ENCODE measurements at places on chromosomes 16 and 17.

DNA sequence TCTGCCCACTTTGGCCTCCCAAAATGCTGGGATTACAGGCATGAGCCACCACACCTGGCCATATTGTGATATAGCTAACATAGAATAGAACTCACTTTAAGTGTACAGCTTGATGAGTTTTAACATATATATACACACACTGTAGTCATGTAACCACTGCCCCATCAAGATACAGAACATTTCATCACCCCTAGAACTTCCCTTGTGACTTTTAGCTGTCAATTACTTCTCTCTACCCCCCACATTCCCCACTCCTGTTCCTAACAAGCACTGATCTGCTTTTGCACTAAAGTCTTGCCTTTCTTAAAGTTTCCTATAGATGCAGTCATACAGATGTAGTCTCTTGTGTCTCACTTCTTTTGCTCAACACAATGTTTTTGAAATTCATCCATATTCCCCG lies 93.1 kb downstream of the PITPNC1 start:
- DNase-seq = no peak

GRCh38 chr17:81512562-81513371 lies at the start of gene ACTG1:
TSS of gene ACTG1 (minus strand) at chr17:81512799. CDS start at chr17:81512354, 445 bp downstream.
- DNase-seq = peak; percentile 92

- no peak for DNase-seq
These were observed 50.8 kb upstream of the KLHDC4 start for GRCh38 chr16:87816507-87817100.

GRCh38 chr17:58507123-58507634 lies 7.3 kb downstream of the MTMR4 start:
- peak; percentile 39 for DNase-seq

- no peak for DNase-seq
These were observed 387.2 kb downstream of the NPIPA8 start for GRCh38 chr16:17949141-17949981.

DNA sequence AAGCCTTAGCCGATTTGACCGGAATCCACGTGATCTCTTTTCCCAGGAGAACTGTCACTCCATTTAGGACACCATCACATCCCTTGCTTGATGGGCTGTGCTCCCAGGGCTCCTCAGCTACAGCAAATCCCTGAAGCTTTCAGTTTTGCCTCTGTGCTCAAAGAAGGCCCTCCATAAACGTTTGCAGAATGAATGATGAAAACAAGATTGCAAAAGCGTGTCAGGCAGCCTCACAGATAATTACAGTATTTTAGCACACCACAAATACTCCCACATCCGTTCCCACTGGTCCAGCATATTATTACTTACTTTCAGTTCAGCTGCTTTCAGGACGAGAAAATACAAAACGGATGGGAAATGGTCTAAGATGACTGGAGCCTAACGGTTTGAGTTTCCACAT lies 84.6 kb downstream of the USP31 start:
- DNase-seq = no peak

DNA sequence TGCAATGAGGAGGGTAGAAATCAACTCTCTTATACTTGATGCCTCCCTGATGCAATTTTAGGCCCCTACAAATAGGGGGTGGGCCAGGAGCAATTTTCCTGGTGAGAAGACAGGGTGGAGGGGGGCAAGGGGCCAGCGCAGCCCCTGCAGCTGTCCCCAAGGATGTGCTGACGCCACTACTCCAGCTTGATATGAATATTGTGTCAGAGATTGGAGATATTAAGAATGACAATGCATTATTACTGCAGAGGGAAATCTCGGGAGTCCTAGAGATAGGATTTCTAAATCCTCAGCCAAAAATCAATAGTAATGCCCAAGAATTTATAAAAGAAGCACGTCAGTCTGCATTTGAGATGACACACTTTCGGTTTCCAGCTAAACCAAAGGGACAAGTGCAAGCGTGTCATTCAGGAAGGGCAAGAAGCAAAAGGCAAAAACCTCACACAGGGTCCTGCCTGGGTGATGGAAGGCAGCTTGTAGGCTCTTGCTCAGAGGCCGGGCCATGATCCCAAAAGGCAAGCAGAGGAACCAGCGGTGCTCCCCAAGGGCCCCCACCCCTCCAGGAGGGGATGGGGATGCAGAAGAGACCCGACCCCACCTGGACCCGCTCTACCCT lies 178.8 kb downstream of the C16orf78 start:
- no peak for DNase-seq

DNA sequence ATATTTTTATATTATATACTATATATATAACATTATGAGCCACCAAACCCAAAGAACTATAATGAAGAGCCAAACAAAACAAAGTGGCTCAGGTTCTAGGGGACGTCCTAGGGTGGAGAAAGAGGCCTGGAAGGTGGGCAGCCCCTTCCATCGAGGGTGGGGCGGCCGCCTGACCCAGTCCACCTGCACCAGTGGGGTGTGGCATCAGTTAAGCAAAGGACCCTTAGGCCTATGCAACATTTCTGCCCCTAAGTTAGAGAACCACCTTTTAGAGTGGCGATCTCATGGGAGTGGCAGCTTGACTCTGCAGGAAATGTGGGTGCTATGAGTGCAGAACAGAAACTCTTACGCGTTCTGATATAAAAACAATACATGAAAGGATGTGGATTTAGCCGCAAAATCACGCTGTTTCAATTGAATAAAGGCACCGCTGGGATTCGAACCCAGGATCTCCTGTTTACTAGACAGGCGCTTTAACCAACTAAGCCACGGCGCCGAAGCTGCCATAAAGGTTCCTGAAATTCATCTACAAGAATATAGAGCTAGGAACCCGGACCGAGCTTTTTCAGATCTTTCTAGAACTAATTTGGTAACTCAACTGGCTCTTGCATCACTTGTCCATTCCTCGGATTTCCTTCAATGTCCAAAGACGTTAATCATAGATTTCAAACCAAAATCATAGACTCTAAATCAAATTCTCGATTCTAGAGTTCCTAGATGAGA lies 15.6 kb upstream of the AURKB start:
- peak; percentile 73 for DNase-seq

DNA sequence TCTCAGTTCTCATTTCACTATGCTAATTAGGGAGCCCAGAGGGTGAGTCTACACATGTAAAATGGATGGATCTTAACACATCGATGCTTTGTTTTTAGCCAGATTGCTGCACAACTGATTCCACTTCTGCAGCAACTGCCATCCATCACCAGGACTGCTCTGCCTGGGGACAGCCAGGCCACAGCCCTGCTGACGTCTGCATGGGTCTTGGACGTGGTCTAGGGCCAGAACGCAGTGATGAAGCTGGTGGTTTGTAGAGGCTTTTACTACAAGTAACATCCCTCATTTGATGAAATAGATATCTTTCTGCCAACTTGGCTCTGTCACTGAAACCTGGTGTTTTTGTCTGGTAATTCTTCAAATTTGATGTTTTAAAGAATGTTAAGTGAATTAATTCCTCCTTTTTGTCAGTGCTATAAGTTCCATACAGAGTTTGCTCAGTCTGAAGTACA lies 50.6 kb downstream of the MARCHF10 start:
- no peak for DNase-seq

DNA sequence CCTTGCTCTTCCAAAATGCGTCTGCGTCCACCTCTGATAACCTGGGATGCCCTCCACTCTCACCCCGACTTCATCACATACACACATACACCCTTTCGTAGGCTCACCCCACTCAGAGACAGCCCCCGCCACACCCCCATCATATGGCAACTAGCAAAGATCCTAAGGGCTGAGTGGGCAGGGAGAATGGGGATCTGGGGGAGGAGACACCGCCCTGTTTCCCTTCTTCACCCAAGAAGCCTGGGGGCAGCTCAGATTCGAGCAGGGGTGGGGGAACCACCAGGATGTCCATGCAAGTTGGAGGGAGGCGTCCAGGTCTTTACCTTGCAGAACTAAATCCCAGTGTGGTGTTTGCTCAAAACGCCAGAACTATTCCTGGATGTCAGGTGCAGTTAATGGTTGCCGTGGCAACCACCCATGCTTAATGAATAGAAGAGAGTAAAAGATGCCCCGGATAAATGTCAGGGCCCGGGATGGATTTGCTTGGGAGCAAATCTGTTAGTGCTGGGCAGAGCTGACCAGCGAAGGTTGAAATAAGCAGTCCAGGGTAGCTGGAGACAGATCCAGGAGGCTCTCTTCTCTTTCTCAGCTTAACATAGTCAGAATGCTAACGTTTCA lies 72.8 kb downstream of the CACNG3 start:
- peak; percentile 1 for DNase-seq

GRCh38 chr16:51143196-51143977 lies 7.7 kb downstream of the SALL1 start:
- DNase-seq = no peak

DNA sequence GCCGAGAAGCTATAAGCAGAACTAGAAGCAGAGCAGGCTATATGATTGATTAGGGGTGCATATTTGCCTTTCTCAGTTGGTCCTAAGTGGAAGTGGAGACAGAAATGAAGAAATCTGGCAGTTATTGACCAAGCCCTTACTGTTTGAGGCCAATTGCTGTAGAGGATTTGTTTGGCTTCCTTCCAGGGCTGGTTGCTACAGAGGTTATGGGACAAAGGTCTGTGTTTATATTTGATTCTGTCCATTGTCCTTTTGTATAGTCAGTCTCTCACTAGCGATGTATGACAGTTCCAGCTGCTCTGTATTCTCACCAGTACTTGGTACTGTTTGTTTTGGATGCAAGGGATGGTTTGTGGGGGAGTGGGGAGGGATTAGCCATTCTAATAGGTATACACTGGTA lies 7.3 kb upstream of the ALOX15 start:
- no peak for DNase-seq

DNA sequence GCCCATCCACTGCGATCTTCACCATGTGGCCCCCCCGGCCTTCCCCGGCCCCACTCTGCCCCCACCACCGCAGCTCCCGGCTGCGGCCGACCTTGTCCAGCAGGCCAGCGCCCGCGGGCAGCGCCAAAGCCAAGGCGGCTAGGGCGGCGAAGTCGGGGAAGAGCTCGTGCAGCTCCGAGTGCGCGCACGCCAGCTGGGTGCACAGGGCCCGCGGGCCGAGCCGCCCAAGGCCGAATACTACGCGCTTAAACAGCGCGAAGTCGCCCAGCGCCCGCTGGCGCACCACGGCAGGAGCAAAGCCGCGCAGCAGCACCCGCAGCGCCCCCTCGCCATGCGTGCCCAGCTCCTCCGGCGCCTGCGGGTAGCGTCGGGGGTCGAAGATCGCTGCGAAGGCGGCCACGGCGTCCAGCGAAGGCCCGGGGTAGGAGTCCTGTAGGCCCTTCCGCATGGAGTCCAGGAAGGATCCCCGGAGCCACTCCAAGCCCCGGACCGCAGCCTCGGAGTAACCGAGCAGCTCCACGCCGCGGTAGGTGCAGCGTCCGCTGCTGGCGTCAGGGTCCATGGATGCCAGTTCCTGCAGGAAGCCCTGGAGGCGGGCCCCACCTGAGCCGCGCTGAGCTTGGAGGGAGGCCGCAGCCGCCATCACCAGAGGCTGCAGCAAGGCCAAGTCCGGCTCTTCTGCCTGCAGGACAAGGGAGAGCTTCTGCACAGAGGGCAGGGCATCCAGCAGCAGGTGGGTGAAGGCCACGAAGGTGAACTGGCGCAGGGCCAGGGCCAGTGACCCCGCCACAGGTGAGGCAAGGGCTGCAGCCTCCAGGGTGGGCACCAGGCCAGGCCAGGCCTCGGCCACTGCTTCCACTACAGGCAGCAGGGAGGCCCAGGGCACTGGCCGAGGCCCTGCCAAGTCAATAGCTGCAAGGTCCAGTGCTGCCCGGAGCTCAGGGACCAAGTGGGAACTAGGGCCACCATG lies 10.3 kb downstream of the C17orf113 start:
- peak; percentile 47 for DNase-seq

- DNase-seq = no peak
These were observed 22.0 kb downstream of the ZNF469 start for GRCh38 chr16:88404769-88405168.

DNA sequence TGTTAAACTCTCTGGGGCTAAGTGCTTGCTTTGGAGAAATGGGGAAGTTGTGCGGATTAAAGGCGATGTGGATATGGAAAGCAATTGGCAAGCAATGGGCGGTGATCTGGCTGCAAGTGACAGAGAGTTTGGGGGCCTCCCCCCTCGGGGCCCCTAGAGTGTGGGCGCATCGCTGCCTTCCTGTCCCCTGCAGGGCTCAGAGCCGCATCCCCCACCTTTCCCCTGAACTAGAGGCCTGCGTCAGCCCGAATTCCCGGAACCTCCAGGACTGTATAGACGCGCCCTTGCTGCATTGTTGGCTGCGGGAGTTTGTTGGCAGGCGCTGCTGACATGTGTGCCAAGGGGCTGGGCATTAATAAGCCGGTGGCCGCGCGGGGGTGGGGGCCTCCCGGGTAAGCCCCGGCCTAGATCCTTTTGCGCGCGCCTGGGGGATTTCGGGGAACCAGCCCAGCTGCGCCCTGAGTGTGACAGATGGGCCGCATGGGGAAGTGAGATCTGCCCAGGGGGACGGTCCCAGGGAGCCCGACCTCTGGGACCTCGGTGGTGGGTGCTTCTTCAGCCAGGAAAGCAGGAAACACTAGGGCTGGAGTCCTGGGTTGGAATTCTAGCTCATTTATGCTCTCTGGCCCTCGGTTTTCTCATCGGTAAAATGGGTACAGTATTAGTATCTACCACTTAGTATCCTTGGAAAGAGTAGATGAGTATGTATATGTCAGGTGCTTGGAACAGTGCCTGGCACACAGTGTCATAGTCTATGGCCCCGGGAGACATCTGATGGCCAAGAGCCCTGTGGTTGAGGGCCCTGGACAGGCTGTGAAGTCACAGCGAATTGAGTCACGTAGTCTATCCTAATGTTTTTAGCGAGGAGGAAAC lies 1.0 kb downstream of the EEF2K start:
- DNase-seq = peak; percentile 81

DNA sequence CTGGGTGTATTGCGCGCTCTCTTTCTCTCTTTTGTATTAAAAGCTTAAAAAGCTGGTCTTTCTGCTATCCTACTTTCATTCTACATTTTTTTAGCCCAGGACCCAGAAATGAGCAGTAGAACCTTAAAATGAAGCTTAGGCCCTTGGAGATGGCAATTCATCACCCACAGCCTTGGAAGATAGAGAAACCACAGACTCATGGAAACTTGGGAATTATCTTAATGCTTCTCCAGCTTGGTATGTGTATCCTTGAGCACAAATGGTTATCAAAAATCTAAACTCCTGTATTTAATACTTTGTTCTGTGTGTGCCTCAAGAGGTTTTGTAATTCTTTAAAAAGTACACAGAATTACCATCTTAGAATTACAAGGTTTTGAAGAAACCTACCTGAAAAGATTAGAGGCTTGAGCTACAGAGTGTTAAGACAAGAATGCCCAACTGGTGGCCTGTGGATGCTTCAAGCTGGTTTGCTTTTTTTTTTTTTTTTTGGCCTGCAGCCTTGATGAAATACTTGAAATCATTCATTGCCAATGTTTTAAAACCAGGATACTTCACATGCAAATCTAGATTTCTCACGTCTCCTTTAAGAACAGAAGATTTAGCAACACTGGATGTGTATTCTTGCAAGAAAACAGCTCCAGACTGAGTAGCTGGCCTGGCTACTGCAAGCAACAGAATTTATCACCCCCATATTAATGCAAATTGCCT lies 105.0 kb downstream of the XYLT1 start:
- no peak for DNase-seq

- DNase-seq = no peak
These were observed 26.5 kb downstream of the KAT7 start for GRCh38 chr17:49814781-49815529.

Data from G401 (cell line).